ENCODE measurements at places on chromosomes 5 and 9.

DNA sequence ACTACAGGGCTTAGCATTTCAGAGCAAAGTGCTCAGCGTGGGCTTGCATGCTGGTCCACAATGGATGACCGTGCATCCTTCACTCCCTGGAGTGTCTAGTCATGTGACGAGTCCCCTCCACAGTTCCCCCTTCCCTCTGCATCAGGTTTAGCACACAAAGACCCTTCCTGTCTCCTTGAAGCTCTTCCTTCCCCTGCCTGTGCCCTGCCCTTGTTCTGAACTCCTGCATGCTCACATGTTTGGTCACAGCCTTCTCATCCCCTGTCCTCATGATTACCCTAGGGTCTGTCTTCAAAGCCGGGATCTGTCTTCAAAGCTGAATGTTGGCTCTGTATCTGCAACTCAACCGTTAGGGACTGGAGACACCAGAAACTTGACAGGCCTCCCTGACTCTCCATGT, 388.9 kb downstream of the SEMA5A start:
- no peak for DNase-seq

DNA sequence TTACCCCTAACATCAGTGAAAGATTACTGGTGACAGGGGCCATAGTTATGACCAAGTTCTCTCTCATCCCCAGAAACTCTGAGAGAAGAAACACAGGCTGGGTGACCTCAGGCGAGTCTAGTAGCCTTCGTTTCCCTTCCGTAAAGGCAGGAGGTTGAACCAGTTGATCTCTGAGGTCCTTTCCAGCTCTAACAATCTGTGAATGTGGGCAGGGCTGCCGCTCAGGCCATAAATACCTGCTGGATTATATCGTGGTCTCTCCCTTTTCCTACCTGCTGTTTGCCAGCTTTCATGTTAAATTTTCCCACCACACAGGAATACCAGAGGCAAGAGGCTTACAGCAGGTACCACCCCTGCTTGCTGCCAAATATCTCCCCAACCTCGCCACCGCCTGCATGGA, 357.5 kb downstream of the SH3GL2 start:
- no peak for DNase-seq

- no peak for DNase-seq
Observed at GRCh38 chr5:139708434-139708861, 60.3 kb downstream of the CXXC5 start.

- DNase-seq = no peak
Observed at GRCh38 chr5:178192244-178192643, 5.1 kb upstream of the GMCL2 start.

DNA sequence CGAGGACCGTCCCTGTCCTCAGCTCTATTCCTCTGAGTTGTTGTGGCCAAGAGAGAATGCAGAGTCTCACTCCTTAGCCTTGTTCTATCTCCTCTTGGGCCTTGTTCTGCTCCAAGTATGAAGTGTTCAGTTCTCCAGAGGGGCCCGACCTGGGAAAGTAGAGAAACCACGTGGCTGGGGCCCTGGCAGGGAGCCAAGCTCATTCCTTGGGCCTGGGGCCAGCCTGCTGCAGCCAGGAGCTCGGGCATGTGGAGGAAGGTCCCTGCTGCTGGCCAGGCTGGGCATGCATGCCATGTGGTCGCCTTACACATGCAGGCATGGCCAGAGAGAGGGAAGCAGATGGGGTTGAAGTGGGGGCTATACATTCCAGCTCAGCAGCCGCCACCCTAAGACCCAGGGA, 60.7 kb downstream of the COL27A1 start:
- DNase-seq = no peak

DNA sequence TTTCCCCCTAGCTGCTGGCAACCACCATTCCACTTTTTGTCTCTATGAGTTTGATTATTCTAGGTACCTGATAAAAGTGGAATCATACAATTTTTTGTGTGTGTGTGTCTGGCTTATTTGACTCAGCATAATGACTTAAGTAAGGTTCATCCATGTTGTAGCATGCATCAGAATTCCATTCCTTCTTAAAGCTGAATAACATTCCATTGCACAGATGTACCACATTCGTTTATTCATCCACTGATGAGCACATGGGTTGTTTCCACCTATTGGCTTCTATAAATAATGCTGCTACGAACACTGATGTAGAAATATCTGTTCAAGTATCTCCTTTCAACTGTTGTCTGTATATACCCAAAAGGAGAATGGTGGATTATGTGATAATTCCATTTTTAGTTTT, 33.7 kb downstream of the AP3B1 start:
- DNase-seq = no peak
